Natural killer cell (primary cell): ENCODE measurements at places on chromosomes 1 and 21. TPM values are rescaled to one million over a fixed set of nuclear protein-coding genes. Genes with fewer than 3 reads are reported as not detected.

GRCh38 chr1:48677306-48678287 is 99.1 kb downstream of the BEND5 start:
- DNase-seq = peak; percentile 44

DNA sequence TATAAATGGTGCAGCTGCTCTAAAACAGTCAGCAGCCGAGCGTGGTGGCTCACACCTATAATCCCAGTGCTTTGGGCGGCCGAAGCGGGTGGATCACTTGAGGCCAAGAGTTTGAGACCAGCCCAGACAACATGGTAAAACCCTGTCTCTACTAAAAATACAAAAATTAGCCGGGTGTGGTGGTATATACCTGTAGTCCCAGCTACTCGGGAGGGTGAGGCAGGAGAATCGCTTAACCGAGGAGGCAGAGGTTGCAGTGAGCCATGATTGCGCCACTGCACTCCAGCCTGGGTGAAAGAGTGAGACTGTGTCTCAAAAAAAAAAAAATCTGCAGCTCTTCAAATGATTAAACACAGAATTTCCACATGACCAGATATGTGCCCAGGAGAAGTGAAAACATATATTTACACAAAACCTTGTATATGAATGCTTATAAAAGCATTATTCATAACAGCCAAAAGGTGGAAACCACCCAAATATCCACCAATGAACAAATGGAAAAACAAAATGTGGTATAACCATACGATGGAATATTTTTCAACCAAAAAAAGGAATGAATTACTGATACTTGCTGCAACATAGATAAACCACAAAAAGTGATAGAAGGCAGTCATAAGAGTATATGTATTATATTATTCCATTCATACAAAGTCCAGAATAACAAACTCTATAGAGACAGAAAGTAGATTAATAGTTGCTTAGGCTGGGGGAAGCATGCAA is 14.1 kb downstream of the EPS15 start:
- DNase-seq = no peak

DNA sequence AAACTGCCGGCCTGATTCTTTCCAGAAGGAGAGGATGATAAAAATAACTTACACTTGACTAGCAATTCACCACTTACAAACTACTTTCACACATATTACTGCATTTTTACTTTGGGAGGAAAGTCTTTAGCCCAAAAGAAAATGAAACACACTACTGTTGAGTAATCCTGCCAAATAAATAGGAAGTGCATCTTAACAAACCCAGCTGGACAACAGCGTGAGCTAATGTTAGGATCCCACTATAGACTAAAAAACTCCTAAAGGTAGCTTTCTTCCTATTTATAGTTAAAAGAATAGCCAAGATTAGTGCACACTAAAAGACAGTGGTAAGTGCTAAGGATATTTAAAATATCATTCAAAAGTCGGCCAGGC is 83.8 kb downstream of the HSF2BP start:
- DNase-seq = no peak

GRCh38 chr1:64578270-64578973 is 108.5 kb downstream of the CACHD1 start:
- DNase-seq = no peak

GRCh38 chr1:168468042-168468809 is 75.6 kb downstream of the XCL2 start:
- DNase-seq = no peak

- DNase-seq = no peak
Observed at GRCh38 chr1:59856725-59857338, 42.1 kb downstream of the HOOK1 start.

GRCh38 chr1:149884433-149885338 is 14.7 kb upstream of the BOLA1 start:
- DNase-seq = no peak

- peak; percentile 77 for DNase-seq
Observed at GRCh38 chr1:86741947-86742572, 37.7 kb downstream of the SH3GLB1 start.

The F5 gene
- total RNA-seq = 0.45 TPM

The AIM2 gene
- total RNA-seq = 1.1 TPM

The CNR2 gene
- 6.1 TPM for total RNA-seq

DNA sequence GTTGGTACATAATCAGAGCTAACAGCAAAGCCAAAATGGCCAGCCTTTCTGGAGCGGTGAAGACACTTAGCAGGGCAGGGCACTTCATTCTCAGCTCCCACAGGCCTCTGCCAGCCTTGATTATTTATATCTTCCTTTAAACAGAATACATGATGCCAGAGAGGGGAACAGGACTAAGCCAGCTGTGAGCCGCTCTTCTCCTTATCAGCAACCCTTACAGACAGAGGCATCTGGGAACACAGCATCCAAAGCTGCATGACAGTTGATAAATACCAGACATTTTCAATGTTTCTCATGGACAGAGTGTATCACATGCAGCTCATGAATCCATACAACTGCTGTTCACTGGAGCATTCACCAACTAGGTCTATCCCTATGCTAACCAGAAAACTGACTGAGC is 29.1 kb downstream of the DNAJC11 start:
- no peak for DNase-seq

GRCh38 chr21:33767236-33767635 is 124.9 kb downstream of the ITSN1 start:
- DNase-seq = no peak

The STIL gene
- 2.1 TPM for total RNA-seq

DNA sequence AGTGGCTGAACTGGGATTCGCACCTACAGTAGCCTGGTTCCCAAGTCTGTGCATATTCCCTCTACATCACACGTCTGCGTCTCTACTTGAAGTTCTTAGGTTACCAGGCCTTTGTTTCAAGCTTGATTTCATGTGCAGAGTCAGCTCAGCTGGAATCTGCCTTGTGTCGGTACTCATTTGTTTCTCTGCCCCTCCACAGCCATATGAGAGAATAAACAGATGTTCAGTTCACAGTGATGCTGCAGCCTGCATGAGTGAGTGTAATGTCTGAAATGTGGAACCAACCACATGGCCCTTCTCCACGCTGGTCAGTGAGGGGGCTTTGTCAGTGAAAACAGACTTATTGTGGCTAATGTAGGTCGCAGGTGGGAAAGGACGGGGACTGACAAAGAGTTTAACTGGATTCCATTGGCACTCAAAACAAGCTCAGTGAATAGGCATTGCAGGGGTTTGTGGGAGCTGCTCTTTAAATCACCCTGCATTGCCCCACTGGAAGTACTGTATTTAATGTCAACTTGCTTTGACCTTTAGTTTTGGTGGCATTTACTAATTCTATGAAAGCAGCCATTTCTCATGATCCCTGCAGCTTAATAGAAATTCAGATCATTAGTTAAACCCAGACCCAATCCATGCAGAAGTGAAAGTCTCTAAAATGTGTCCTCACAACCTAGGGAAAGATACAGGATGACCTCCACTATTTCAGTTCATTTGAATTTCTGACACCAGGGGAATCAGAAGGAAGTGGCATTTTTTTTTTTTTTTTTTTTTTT is 136.4 kb upstream of the FAM78B start:
- DNase-seq = no peak

DNA sequence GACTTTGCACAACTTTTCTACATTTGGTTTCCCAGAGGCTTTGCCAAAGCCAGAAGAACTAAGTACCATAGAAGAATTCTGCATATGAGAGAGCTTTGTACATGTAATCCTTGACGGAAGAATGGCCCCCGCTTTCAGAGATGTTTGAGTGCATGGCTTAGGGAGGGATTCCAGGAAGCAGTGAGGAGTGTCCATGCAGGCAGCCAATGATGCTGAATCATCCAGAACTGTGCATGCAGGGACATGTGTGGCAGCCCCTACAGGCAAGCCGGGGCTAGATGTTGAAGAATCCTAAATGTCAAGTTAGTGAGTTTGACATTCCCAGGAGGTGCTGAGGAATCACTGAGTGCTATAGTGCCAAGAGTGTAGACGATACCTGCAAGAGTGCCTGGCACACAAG is 9.9 kb upstream of the HAO2 start:
- DNase-seq = no peak

GRCh38 chr1:117629625-117630422 is 24.0 kb downstream of the TENT5C start:
- DNase-seq = no peak

The UBE4B gene
- total RNA-seq = 48.0 TPM

GRCh38 chr1:58031416-58031815 is 515.1 kb downstream of the OMA1 start:
- DNase-seq = no peak

The CHI3L2 gene
- total RNA-seq = 13.5 TPM
